Caco-2 (cell line): ENCODE measurements at places on chromosomes 2 and 18.

- DNase-seq, result no peak
These were observed 75.9 kb downstream of the TTN start for GRCh38 chr2:178731300-178731699.

- no peak for DNase-seq
These were observed 92.9 kb downstream of the ACKR3 start for GRCh38 chr2:236662231-236663185.

DNA sequence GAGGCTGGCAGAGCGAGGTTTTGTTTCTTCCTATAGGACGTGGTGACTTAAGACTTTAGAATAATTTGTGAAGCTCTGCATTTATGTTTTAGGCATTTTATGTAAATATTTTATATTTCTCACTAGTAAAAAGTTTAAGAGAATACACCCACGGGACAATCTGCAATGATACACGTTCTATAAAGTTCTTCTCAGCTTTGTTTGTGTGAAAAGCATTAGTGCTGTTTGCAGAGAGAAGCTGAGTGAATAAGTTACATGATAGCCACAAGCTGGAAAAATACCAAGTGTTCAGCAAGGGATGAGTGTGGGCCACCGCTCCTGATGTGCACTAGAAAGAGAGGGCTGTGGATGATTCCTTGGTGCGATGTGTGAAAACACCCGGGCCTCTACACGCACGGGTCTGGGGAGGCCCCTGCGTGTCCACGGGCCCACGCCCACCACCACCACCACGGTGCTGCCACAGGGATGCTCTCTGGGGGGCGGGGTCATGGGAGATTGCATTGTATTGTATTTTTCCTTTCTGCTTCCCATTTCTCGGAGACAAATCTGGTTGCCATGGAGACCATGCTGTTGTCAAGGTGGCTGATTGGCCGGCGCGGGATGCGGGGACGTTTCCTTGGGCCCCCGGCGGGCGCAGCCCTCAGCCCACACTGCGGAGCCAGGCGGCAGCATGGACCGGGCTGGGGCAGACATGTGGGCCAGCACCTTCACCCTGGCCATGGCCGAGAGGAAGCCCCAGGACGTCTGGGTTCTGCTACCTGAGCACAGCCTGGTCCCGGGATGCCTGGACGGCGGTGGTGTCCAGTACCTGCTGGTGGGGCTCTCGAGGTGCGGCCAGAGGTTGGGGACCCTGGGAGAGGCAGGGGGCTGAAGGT is at the start of gene RTP5:
TSS of gene RTP5 (plus strand) at position 643 of the 875 bp plus-strand sequence. CDS start at position 671, 28 bp downstream.
- DNase-seq, result no peak

DNA sequence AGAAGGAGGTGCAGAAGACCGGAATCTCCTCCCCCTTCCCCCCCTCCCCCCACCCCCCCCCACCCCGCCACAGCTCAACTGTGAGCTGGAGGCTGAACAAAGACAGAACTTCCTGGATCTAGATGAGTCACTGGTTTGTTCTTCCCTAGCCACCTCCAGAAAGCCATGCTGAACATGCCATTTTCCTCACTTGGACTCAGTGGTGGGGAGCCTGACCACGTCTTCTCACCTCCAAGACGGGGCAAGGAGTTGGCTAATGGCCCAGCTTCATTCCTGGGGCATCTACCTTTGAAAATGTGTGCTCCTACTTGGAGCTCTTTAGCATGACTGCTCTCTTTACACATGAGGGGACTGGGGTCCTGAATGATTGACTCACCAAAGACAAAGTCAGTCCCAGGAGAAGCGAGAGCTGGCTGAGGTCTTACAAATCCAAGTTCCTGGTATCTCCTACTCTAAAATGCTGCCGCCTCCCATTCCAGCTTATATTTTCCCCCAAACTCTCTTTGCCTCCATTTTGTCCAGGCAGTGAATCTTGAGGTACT is 22.6 kb upstream of the FZD5 start:
- DNase-seq, result peak; percentile 62

DNA sequence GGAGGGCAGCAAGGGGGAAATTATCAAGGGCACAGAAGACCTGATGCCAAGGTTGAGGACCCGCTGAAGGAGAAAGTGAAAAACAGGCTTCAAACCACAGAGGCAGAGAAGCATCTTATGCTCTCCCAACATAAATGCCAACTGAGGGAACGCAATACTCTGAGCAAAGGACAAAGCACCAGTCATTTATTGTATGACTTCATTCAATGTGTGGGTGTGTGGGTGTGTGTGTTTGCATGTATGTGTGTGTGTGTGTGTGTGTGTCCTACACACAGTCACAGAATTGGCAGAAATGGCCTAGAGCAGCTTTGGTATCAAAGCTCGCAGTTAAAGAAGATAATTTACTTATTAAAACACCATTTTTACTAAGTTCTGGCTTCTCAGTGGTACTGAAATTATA is 51.4 kb downstream of the UXS1 start:
- no peak for DNase-seq

GRCh38 chr2:24046599-24046929 is 627 bp downstream of the WDCP start:
- no peak for DNase-seq

DNA sequence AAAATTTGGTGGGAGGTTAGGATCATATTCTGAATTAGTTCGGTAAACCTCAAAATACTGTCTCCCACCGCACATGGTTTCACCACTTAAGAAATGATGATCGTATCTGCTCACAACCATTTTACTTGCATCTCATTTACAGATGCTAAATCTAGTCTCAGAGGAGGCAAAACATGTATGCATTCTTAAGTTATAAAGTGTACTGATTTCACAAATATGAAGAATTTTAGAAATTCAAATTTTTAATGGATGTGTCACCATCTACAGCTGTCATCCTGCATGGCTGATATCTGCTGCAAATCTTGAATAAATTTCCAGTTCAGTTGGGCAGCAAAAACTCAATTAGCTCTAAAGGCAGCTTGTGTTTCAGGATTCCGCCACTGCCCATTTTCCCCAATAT is 243.3 kb upstream of the KCNJ3 start:
- no peak for DNase-seq

GRCh38 chr2:48545244-48545643 is 15.3 kb downstream of the STON1 start:
- no peak for DNase-seq

- DNase-seq, result no peak
These were observed 497.1 kb upstream of the KLHL29 start for GRCh38 chr2:22887845-22888244.

GRCh38 chr18:59942601-59943000 is 42.8 kb downstream of the PMAIP1 start:
- no peak for DNase-seq

DNA sequence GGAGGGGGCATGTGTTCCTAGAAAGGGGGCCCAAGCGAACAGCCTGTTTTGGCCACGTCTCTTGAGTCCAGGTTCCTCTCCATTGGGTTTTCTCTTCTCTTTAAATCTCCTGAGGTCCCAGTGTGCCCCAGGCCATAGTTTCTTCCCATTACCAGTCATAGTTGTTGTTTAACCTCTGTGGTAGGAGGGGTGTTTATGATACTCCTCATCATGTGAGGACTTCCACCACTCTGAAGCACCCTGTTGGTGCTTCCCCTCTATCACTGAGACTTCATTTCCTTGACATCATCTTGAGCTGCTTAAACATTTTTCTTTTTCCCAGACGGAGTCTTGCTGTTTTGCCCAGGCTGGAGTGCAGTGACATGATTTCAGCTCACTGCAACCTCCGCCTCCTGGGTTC is 45.9 kb downstream of the WIPF1 start:
- no peak for DNase-seq

DNA sequence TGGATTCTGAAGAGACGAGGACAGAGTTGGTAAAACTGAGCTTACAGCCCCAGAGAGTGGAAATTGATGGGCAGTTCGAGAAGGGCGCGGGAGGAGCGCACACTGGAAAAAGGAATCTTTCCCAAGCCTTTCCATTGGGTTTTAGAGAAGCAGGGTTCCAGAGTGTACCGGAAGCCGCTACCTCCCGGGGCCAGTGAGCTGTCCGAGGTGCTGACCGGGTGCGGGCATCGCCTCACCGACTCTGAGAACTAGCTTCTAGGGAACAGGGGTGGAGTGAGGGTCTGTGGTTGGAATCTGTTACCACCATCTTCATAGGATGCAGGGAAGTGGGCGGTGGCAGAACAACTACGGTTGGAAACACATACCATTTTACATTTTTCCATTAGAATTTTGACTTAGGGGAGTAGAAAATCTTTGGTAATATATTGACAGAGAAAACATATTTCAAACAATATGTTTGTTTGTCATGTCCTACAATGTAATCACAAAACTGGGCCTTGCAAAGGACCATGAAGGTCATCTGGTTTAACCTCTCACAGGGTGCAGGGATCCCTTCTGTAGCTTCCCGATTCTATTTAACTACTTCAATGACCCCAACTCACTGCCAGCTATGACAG is 724 bp downstream of the NMS start:
- DNase-seq, result peak; percentile 40

GRCh38 chr2:121816797-121817196 is 61.3 kb downstream of the TSN start:
- DNase-seq, result no peak

- no peak for DNase-seq
These were observed 405.3 kb downstream of the MBD2 start for GRCh38 chr18:53819174-53819573.

GRCh38 chr18:54762386-54762785 is 65.9 kb upstream of the RAB27B start:
- no peak for DNase-seq

- DNase-seq, result no peak
These were observed 45.5 kb upstream of the LDAH start for GRCh38 chr2:20868377-20868776.

DNA sequence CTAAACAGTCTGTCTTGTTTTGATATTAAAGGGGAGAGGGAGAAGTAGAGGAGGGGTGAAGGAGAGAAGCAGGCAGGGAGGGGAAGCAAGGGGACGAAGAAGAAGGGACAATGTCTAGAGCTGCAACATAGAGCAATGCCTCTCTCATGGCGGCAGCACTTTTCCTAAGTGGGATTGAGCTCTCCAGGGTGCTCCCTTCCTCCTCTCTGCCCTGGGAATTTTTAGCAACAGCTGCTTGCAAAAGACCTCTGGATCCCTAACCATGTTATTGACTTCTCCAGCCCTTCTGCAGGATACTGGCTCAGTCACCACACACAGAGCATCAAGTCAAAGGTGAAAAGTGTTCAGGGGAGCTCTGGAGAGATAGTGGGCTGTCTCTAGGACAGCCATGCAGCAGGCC is 734.9 kb downstream of the EPHA4 start:
- no peak for DNase-seq

DNA sequence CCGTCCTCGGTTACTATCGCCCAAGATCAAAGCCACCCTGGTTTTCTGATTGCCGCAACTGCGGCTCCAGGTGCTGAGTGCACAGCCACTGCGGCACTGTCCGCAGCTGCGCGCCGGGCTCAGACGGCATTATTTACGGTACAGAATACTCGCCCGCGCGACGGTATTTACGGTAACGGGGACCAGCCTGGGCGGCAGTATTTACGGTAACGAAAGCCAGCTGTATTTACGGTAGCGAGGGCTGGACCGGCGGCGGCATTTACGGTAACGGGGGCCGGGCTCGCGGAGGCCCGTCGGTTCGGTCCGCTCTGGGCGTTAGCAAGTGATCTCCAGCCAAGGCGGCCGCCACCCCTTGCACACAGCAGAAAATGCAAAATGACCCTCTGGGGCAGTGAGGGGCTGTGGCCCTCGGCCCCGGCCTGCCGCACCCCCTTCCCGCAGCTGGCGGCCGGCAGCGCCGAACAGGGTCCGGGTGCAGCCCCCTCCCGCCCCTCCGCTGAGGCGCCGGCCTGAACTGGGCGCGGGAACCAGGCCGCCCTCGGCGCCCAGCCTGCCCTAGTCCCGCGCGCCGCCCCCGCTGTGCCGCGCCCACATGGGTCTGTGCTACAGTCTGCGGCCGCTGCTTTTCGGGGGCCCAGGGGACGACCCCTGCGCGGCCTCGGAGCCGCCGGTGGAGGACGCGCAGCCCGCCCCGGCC is at the start of gene GNAL:
TSS of gene GNAL (plus strand) at position 293 of the 697 bp plus-strand sequence. CDS start at position 593, 300 bp downstream.
- peak; percentile 91 for DNase-seq

DNA sequence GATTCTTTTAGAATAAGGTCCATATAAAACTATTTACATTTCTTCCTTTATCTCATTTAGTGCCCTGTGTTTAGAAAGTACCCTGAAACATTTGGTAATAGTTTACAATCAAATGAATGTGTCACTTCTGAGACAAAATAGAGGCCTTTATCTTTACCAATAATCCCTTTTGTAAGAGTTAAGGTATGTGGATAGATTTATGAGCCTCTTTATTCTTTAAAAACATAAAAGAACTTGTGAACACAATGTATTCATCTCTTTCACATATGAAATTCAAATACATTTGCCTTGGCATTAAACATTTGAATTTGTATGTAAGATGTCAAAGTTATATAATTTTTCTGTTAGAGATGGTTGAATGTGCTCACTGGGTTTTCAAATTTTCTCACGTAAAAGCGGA is 180.5 kb upstream of the CWC22 start:
- DNase-seq, result no peak

DNA sequence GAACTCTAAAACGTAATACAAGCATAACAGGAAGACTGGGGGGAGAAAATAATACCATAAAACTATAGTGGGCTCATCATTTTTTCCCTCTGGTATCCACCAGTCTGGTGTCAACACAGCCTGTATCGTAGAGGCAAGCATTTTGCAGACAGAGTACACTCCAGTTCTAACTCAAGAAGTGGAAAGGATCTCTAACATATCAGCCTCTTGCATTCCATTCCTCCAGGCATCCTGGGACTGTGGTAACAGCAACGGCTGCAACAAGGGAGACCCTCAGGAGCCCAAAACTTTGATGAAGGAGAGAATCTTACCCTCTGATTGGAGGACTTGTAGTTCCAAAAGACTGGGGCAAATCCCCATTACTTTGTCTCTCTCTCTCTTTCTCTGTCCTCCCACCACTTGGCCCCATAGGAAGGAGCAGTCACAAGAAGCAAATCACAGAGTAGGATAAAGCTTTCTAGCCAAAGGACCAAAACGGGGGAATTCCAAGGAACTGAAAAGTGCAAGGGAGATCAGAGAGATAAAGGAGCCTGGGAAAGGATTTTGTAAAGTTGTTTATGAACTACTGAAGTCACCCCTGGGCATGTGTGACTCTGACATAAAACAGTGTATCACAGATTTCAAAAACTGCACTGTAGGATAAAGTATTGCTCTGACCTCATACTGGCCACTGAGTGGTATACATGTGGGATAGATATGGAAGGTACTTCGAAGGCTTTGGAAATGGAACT is 11.9 kb downstream of the FRZB start:
- no peak for DNase-seq

- no peak for DNase-seq
These were observed 59.6 kb downstream of the STPG4 start for GRCh38 chr2:47095349-47096020.

DNA sequence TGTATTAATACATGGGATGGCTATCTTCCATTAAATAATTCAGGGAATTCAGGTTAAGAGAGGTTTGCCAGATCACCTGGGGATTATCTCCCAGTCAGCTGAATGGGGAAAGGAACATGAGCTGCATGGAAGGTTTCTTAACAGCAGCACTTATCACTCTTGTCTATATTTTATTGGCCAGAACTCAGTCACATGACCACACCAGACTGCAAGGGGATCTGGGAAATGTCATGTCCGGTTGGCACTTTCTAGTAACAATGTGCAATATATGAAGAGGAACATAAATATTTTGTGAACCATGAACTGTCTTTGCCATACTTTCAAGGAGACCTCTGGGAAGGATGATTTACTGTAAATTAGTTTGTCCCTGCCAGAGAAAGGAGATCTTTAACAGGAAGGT is 599.1 kb downstream of the SLC4A3 start:
- DNase-seq, result no peak
